GM06990 (cell line): ENCODE measurements at places on chromosomes 1 and 21.

DNA sequence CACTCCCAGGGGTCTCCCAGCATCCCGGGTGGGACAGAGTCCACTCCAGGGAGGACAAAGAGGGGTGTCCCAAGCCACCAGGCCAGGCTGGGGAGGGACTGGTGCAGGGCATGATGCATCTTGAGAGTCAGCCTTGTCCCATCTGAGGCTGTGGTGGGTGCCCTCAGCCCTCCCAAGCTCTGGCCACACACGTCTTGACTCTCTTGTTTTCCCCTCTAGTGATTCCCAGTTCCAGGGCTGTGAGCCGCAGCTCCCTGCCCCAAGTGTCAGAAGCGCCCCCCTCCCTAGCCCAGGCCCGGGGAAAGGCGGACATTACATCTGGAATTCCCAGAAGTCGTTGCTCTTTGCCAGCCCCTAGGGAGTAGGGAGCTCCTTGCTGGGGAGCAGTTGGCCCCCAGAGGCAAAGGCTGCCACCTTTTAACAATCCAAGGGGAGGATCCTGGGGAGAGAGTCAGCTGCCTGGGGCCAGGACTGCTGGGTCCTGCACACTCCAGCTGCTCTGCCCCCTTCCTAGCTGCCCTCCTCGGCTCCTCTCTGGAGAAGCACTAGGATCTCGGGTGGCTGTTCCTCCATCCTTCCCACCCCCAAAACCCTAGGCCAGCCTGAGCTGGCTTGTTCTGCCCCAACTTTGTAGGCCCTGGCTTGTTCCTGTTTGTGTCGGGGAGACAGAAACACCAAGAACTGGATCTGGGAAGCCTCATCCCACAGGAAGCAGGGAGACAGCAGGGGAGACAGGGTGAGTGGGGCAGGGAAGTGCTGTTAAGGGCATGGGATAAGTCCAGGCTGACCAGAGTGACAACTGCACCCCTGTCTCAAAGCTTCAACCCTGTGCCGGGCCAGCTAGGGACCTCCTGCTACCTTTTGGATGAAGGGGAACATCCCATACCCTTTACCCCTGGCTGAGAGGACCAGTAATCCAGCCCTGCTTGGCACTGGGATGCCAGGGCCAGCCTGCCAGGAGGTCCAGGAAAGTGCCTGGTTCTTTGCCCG is 3.2 kb upstream of the PTPN7 start:
- DNase-seq: no peak

DNA sequence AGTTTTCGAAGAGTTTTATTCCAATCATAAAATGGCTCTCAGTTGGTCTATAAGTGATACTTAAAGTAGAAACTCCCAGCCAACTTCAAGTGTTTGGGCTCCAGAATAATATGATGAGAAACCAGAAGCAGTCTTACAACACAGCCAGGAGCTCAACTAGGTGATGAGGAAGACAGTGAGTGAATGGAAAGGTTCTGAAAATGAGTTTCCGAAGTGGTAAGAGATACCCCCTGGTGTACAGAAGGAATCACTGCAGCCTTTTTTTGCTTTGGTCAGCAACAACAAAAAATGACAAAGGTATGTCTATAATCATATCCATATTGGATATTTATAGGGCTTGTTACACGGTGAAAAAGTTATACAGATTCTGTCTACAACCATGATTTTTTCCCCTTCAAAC is 16.5 kb downstream of the KRTAP19-1 start:
- no peak for DNase-seq

GRCh38 chr1:234658138-234658537 is 48.2 kb upstream of the IRF2BP2 start:
- no peak for DNase-seq

DNA sequence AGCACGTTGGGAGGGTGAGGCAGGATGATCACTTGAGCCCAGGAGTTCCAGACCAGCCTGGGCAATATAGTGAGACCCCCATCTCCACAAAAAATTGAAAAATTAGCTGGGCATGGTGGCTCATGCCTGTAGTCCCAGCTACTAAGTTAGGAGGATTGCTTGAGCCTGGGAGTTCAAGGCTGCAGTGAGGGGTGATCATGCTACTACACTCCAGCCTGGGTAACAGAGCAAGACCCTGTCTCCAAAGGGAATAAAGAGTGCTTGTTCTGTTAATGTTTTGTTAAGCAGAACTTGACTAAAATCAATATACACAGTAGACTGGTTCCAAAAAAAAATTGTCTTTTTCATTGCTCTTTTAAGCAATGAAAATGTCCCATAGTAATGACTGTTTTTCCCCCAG is 146.4 kb downstream of the SYT2 start:
- DNase-seq: no peak

DNA sequence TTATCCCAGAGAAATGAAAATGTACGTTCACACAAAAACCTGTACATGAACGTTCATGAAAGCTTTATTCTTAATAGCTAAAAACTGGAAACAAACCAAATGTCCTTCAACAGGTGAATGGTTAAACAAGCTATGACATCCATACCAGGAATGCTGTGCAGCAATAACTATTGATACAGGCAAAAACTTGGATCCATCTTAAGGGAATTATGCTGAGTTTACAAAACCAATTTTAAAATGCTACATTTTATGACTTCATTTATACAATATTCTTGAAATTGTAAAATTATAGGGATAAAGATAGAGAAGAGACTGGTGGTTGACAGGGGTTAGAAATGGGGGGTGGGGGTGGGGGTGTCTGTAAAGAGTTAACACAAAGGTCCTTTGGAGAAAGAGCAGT is 280.3 kb downstream of the TGFB2 start:
- DNase-seq: no peak

DNA sequence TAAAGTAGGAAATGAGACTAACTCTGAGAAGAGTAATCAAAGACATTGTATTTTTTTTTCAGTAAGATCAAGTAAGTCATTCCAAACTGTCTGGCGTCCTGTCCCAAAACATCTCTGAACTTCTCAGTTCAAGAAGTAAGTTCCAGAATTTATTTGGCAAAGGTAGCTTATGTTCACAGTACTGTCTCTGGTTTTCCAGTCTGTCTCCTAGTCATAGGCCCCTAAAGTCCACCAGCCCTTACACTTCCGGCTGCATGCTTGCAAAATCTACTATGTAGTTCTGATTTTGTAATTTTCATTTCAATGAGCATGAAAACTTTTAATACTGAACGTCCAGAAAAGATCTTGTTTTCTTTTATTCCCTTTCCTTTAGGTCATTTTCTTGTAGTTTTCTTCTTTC is 61.4 kb upstream of the S1PR1 start:
- DNase-seq: no peak

- DNase-seq: no peak
Observed at GRCh38 chr1:61604261-61604660, 120.7 kb downstream of the TM2D1 start.

DNA sequence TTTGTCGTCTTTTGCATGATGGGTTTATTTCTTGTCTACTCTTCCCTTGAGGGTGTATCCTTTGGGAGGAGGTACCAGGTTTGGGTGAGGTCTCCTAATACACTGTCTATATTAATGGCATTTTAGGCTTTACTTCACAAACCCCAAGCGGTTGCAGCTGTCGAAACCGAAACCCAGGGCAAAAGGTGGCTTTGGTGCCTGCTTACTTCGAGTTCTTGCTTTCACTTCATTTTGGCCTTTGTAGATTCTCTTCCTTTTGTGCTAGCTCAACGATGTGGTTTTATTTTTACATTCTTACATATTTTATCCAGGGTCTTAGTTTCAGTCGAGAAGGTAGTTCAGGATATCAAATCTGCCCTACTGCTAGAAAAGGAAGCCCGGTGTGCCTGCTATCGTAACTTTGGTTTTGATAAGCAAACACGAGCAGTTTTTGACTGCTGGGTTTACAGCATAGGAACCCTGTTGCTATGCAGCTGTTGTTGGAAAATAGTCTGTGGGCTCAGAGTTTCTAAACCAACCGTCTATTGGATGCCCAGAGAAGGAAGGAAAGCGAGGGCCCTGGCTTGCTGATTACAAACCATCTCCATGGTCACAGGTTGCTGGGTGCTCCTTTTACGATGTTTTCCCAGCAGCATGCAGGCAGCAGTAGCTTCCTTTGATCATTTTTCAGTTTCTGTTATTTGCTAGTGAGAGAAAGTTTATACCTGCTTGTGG is 9.8 kb upstream of the TSPAN2 start:
- peak; percentile 44 for DNase-seq
